ENCODE measurements at places on chromosomes 12 and 14. TPM values are rescaled to one million over a fixed set of nuclear protein-coding genes. Genes with fewer than 3 reads are reported as not detected.

PLA2G1B gene
- not detected for total RNA-seq

TBX3 gene
- total RNA-seq, result 0.53 TPM

TSHR gene
- total RNA-seq, result not detected

KRT71 gene
- total RNA-seq, result not detected

AMIGO2 gene
- 13.6 TPM for total RNA-seq

GLIPR1L1 gene
- not detected for total RNA-seq

NELL2 gene
- 0.13 TPM for total RNA-seq

KRT3 gene
- not detected for total RNA-seq

All from thoracic aorta endothelial cell (primary cell).